Epithelial cell of proximal tubule (primary cell): ENCODE measurements at places on chromosomes 1 and 21. TPM values are rescaled to one million over a fixed set of nuclear protein-coding genes. Genes with fewer than 3 reads are reported as not detected.

The AMY1C gene
- total RNA-seq, result not detected in 2 replicates

The OR10J1 gene
- not detected in 2 replicates for total RNA-seq

The SPRR4 gene
- not detected in 2 replicates for total RNA-seq

The FCRLA gene
- 0.35 TPM in 1 of 2 replicates, not detected in the other for total RNA-seq

The C8A gene
- total RNA-seq, result not detected in 2 replicates

GRCh38 chr1:186183970-186184628 is 191.0 kb downstream of the TPR start:
- DNase-seq, result no peak

DNA sequence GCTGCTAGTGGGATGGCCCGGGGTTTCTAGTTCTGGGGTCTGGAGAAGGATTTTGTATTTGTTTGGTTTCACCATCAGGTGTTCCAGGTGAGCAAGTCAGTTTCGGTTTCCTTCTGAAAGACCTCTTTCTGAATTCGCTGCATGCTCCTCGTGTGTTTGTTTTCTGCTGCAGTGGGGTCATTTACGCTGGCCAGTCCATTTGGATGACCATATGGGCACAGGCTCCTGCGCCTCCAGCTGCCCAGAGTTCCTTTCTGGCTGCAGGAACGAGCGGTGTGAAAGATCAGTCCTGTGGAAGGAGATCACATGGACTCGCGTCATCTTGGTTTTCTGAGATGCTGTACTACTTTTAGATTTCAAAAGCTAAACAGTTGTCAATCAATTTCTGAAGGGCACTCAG is 83.7 kb upstream of the GCLM start:
- no peak for DNase-seq

DNA sequence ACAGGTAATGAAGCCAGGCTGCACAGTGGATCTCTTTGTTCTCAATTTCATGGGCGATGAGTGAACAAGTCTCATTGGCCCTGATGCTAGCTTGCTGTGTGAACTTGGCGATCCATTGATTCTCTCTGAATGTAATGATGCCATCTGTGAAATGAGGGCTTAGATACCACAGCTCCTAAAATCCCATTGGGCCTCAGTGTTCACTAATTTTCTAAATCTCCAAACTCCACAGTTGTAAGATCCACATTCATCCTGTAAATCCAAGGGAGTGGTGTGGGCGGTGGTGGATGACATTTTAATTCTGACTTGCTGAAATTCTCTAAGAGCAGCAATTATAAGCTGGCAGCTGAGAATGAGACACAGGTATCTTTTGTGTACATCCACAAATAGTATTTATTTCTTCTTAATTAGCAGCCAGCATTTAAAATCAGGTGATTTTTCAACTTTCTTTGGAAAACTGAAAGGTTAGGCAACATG is 9.6 kb upstream of the ACTL8 start:
- DNase-seq, result no peak

GRCh38 chr1:87834941-87835340 is 506.3 kb downstream of the LMO4 start:
- no peak for DNase-seq

GRCh38 chr1:107327446-107327845 is 186.6 kb downstream of the NTNG1 start:
- DNase-seq, result no peak

GRCh38 chr1:245956225-245956624 is 550.9 kb downstream of the SMYD3 start:
- no peak for DNase-seq

DNA sequence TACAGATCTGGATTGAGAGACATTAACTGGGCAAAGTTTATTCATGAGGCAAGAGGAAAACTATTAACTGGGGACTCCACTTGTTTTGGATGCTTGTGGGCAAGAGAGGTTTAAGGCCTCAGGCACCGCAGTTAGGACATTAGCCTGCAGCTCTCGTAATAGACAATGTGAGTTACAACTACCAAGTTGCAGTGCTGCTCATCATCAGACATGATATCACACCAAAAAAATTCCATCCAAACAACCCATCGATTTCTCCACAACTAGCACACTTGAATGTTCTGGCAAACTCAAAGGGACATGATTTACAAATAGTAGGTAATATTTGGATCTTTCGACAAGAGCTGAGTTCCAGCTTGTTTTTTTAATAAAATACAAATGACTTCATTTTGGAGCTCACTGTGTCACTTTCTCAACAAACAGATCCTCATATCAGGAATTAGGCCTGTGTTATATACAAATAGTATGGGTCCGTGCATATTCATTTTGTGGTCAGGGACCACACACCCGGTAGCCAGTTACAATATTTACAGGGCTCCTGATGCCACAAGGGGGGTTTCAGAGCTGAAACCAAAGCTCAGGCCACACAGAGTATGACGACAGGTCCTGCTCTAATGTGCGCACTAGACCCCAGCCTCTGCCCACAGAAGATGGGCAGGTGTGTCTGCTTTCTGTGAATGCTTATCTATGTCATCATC is 128.0 kb downstream of the TGFBR3 start:
- no peak for DNase-seq

GRCh38 chr1:152735648-152736047 is 22.2 kb upstream of the KPRP start:
- no peak for DNase-seq

- DNase-seq, result no peak
Measured at GRCh38 chr1:170823120-170823519, 112.2 kb upstream of the MROH9 start.
